Psoas muscle (tissue), 8 donors: ENCODE measurements at places on chromosomes 4 and X. TPM values are rescaled to one million over a fixed set of nuclear protein-coding genes. Genes with fewer than 3 reads are reported as not detected.

Gene MTTP
- polyA plus RNA-seq = 0.28 TPM

Gene VCX3A
- not detected for polyA plus RNA-seq

Gene COL25A1
- polyA plus RNA-seq = 0.36 TPM

DNA sequence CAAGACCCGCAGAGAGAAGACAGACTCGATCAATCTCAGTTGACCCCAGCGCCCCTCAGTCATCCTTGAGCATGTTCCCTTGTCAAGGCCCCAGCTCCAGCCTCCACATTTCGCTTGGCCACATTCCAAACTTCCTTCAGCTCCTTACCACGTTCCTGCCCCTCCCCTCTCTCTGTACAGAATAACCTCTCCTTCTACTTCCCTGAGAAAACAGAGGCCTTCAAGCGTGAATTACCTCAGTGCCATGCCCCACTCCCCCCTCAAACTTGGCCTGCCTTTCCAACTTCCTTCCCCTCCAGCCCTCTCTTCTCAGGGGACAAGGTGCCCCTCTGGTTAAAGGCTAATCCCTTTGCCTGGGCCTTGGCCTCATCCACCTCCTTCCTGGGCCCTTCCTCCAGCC, 3.2 kb upstream of the RIPPLY1 start:
- no peak for DNase-seq

DNA sequence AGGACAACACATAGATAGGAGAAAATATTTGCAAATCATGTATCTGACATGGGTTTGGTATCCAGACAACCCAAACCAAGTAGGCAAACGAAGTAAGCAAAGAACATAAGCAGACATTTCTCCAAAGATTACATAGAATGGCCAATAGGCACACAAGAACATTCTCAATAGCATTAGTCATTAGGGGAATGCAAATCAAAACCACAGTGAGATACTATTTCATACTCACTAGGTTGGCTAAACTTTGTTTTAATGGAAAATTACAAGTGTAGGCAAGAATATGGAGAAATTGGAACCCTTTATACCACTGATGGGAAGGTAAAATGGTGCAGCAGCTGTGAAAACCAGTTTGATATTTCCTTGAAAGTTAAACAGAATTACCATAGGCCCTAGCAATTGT, 74.7 kb downstream of the CHRNA9 start:
- no peak for DNase-seq
